ENCODE measurements at places on chromosomes 11 and 22. TPM values are rescaled to one million over a fixed set of nuclear protein-coding genes. Genes with fewer than 3 reads are reported as not detected.

GRCh38 chr11:107928767-107929507 lies 689 bp downstream of the RAB39A start:
- DNase-seq: no peak

DNA sequence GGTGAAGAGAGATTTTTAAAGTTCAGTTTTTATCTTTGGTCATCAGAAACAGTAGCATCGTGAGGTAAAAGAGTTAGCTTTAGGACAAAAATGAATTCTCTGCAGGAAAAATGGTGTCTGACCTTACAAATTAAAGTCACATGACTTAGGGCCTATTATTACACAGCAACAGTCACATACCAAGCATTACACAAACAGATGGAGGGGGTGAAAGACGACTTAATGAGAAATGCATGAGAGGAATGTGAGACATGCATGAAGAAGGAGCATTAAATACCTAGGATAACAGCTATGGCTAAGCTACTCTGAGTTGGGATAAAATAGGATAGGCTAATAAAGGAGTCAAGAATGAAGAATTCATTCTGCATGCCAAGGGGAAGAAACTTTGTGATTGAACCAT lies 77.5 kb downstream of the BLID start:
- DNase-seq: peak; percentile 85

- no peak for DNase-seq
Observed at GRCh38 chr22:25237503-25237902, 18.1 kb downstream of the CRYBB2 start.

- DNase-seq: no peak
Observed at GRCh38 chr22:38311323-38311620, 6.0 kb downstream of the CSNK1E start.

DNA sequence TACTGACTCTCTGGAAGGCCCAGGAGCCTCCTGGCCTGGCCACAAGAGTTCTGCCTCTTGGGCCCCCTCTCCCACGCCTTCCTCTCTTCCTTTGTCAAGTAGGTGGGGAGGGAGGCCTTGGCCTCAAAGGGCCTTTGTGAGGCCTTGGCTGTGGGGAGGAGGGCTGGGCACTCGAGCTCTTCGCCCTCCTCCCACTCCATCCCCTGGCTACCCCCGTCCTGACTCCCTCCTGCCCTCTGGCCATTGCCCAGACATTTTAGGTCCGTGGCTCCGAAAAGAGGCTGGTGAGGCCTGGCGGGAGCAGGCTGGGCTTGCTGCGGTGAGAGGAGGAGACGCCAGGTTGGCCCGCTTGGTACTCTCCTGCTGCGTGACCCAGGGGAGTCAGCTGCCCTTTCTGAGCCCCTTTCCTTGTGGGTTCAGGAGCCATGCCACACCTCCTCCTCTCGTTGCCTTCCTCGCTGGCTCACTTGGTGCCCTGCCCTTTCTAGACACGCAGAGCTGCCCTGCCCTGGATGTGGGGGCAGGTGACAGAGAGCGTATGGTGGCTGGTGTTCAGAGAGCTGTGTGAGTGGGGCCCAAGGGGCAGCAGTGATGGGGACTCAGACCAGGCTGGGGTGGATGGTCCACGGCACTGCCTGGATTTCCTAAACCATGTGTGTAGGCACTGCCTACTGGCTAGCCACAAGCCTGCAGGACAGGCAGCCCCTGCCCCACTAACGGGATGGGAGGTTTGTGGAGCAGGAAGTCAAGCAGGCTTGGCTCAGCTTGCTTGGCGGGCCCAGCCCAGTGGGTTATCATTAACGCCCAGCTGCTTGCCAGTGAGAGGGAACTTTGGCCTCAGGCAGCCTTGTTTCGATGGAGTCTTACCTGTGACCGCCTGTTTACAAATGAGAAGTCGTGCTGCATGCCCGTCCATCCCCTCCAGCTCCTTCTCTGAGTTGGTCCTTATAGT lies 15.8 kb upstream of the OMP start:
- DNase-seq: no peak

DNA sequence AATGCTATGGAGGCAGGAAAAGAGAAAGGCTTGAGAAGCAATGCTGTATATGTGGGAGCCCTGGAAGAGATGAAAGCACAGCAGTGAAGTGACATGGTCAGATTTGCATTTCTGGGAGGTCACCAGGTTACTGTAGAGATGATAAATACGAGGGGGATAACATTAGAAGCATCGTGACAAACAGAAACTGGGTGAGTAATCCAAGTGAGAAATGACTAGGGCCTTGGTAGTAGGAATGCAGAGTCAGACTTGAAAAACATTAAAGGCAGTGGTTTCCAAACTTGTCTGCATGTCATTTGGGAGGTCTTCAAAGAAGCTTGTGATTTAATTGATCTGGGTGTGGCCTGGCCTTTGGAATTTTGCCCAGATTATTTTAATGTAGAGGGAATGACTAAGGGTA lies 43.9 kb downstream of the CCDC34 start:
- DNase-seq: peak; percentile 93

- no peak for DNase-seq
Observed at GRCh38 chr11:37286890-37287289, 688.9 kb upstream of the RAG2 start.

DNA sequence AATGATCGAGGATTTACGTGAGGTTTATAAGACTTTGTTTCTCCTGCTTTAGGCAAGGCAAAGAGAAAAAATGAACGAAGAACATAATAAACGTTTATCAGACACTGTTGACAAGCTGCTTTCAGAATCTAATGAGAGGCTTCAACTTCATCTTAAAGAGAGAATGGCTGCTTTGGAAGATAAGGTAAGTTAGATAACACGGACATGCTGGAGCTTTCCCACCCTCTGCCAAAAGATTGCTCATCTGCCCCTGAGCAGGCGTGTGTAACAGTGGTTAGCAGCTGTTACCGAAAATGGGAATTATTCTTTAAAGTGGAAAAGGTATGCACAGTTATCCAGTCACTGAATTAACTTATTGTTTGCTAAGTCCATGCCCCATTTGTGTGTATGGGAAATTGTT lies 62.8 kb upstream of the CTTN start:
- DNase-seq: no peak

GRCh38 chr11:98155696-98156095 lies 865.1 kb upstream of the CNTN5 start:
- DNase-seq: no peak

DNA sequence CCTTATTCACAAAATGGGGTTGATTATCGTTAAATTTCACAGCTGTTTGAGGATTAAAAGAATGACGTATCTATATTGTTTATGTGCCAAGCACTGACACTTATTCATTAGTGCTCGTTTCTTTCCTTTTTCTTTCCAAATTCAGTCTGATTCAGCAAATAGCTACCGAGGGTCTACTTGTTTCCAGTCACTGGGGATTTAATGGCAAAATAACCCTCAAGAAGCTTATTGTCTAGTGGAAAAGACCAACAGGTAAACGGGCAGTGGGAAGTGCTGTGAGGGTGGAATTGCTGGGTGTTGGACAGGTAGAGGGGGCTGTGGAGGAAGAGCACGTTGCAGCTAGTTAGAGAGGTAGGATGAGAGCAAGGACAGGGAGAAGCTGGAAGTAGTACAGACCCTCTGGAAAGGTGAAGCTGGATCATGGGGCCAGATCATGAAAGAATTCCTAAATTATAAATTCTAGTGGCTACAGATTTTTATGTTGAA lies 48.3 kb upstream of the BIRC3 start:
- no peak for DNase-seq

- DNase-seq: no peak
Observed at GRCh38 chr11:288478-289397, at the start of gene PGGHG. Gene PGGHG, plus strand, starts transcription at chr11:289126. Its CDS starts 691 bp downstream, at chr11:289817.

- peak; percentile 68 for DNase-seq
Observed at GRCh38 chr22:46739094-46739870, 1.2 kb upstream of the CERK start.

- DNase-seq: no peak
Observed at GRCh38 chr22:40310768-40311120, 35.6 kb upstream of the ADSL start.

DNA sequence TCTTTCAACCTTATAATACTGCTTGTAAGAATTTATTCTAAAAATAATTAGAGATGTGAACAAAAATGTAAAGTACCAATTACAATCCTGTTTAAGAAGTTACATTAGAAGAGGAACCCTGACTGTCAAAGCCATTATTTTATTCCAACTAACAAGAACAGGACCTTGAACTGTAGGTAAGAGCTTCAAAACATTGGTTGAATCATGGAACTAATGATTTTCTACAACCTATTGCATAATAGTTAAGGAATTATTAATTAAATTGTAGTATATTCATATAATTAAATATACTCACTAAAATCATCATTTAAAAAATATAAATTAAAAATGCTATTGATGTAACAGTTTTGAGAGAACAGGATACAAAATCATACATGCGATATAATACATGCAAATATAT lies 649.4 kb upstream of the KIRREL3 start:
- no peak for DNase-seq

- no peak for DNase-seq
Observed at GRCh38 chr11:68935516-68936357, 32.0 kb downstream of the IGHMBP2 start.

- DNase-seq: no peak
Observed at GRCh38 chr22:50173311-50173982, 2.9 kb downstream of the PANX2 start.

DNA sequence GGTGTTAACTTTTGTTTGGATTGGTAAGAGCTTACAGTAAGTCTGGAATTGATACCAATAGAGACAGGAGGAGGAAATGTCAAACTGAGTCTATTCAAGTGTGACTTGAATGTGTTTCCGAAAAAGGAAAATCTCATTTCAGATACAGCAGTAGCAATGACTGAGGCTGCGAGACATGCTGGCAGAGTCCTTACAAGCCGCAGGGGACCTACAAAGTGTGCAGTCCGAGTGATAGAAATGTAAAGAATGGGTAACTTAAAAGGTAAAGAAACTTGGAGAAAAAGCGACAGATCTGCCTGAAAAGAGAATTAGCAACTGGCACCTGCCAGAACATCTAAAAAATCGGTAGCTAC lies 444 bp downstream of the CWF19L2 start:
- peak; percentile 21 for DNase-seq

- no peak for DNase-seq
Observed at GRCh38 chr11:64357446-64357845, 1.5 kb upstream of the RPS6KA4 start.

- no peak for DNase-seq
Observed at GRCh38 chr22:36238373-36239149, 766 bp downstream of the APOL2 start.

GRCh38 chr11:61618978-61619377 lies 38.1 kb upstream of the SYT7 start:
- DNase-seq: no peak

Gene RFPL3
- total RNA-seq: not detected

Gene UBQLN3
- total RNA-seq: not detected

Gene ZP1
- total RNA-seq: not detected

Gene LMF2
- 48.4 TPM for total RNA-seq

Gene HEPHL1
- 0.69 TPM for total RNA-seq

Gene DRICH1
- total RNA-seq: 0.35 TPM

Gene CABP4
- total RNA-seq: not detected

Gene ARHGAP8
- total RNA-seq: 5.3 TPM

Gene HBB
- not detected for total RNA-seq

Gene MUC5AC
- total RNA-seq: not detected

Gene MIAT
- 0.50 TPM for total RNA-seq
